Effector memory CD4-positive, alpha-beta T cell (primary cell): ENCODE measurements at places on chromosomes 4 and X.

DNA sequence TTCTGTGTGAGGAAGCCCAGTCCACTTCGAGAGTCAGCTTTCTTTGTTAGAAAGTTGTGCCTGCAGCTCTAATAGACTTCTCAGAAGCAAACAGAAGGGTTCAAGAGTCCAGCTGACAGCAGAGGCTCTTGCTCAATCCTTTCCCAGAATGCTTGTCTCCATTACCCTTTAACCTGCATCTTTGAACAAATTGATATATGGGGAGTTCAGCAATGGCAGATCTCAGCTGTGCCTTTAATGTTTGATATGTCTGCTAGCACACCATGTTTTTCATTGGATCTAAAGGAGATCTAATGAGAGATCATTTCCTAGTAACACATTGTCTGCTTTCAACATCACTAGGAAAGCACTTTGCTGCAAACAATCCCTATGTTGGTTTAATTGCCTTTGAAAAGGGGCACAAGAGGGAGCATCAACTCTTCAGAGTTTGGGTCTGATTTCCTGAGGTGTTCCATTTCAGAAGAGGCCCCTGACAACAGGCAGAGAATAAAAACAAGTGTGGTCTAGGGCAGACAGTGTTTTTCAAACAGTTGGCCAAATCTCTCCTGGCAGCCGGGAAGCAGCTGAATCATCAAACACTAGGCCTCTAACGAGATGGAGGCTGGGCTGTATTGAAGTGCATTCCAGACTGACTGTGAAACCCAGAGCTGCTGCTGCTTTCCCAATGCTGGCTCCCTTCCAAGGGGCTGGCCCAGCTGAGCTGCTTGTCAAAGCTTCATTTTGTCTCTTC is 55.5 kb downstream of the LUZP4 start:
- DNase-seq = no peak

DNA sequence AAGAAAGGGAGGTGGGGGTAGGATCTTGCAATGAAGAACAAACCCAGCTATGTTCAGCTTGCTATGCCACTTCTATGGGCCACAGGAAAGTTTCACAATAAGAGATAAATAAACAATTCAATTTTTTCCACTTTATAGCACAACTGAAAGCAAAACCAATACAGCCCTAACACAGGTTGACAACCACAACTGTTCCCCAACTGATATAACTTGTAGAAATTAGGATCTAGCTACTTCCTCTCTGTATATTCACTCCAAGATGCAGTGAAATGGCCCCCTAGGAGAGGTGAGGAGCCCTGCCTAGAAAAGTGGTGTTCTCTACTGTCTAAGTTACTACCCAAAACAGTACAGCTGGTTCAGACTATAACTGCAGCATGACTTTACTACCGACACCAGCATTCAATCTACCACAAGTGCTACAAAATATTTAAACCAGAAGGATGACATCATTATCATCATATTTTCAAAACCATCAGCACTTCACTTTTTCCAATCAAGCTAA is 77.0 kb downstream of the FBXW7 start:
- no peak for DNase-seq

DNA sequence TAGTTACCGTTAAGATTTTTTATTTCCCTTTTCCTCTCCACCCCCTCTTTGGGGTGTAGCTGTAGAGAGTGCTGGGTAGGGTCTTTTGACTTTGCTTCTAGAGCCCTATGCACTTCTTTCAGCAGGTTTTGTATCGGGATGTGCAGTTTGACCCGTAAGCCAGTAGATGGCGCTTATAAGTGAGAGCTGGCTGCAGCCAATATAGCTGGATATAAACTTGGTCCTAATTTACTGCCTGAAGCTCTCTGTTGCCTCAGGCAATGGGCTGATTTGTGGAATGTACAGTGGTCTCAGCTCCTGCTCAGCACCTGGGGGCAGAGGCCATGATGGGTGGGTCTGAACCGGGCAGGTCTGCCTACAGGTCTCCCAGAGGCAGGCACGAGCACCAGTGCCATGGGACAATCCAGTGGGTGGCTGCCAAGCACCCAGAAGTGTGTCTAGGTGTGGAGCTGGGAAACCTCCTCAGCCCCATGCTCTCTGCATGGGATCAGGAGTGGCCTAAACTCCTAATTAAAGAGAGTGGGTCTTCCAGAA is 146.5 kb downstream of the SPANXN1 start:
- DNase-seq = no peak

- DNase-seq = no peak
Observed at GRCh38 chr4:174429701-174430410, 92.4 kb downstream of the HPGD start.

GRCh38 chr4:19580095-19580494 is 671.6 kb upstream of the SLIT2 start:
- no peak for DNase-seq

DNA sequence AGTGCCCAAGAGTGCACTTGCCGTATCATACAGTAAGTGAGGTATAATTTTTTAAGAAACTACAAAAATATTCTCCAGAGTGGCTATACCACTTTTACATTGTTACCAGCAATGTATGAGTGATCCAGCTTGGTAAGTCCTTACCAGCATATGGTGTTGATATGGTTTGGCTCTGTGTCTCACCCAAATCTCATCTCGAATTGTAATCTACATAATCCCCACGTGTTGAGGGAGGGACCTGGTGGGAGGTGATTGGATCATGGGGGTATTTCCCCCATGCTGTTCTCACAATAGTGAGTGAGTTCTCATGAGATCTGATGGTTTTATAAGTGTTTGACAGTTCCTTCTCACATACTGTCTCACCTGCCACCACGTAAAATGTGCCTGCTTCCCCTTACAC is 44.8 kb downstream of the RBMX start:
- no peak for DNase-seq

DNA sequence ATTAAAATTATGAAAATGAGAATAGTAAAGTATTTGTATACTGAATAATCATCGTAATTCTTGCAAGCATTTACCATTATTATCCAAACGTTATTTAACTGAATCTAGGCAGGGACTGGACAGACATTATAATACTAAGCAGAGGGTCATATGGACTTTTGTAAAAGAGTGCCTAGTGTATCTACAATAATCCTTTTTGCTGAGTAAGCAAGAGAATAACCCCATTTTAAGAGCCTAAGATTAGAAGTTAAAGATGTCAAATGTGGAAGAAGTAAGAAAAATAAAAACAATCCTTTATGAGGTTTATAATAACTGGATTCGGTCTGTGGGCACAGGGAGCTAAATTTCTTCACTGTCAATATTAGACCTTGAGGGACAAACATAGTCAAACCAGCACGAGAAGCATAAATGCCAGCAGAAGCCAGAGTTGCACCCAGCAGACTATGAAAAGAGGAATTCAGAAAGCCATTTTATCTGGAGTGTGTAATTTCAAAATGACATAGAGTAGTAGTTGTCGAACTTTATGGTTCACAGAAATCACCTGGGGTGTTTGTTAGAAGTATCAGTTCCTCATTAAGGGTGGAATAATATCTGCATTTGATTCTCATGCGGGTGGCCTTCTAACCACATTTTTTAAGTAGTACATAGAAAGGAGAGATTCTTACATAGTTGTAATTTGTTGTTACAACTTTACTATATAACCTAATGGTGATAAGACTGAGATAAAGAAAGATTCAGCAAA is 39.7 kb upstream of the DCLK2 start:
- DNase-seq = no peak

DNA sequence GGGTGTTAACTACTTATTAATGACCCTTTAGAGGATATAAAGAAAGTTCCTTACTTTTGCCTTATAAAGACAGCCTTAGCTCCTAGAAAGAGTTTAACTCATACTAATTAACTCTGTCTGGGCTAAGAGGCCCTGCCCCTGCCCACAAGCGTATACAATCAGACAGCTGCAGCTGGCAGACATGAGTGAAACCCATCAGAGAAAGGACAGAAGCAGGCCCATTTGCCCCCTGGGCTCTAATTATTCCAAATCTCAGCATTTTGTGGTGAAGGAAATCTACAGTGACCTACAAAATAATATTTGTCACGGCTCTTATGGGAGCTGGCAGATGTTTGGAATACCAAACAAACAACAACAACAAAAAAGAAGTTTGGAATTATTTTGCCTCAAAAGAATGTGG is 71.8 kb downstream of the CHRDL1 start:
- DNase-seq = no peak
